Lower leg skin (tissue), 4 donors: ENCODE measurements at places on chromosomes 1 and 21.

DNA sequence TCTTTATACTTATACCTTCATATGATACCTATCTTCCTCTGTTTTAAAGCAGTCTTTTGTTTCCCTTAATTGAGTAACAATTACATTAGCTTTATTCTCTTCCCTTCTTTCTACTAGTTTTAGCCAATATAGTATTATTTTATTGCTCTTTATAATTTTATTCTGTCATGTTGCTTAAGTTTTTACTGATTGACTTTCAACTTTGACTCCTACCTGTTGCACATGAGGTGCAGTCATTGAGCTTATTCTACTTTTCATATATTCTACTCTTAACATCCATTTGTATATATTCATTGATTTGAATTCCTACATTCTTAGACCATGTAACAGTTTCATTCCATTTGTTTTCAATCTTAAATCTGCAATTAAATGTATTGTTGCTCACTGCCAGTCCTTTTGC, 49.2 kb downstream of the AGO3 start:
- no peak for DNase-seq

- no peak for DNase-seq
These were observed 1064.4 kb downstream of the NCAM2 start for GRCh38 chr21:22062472-22063139.

DNA sequence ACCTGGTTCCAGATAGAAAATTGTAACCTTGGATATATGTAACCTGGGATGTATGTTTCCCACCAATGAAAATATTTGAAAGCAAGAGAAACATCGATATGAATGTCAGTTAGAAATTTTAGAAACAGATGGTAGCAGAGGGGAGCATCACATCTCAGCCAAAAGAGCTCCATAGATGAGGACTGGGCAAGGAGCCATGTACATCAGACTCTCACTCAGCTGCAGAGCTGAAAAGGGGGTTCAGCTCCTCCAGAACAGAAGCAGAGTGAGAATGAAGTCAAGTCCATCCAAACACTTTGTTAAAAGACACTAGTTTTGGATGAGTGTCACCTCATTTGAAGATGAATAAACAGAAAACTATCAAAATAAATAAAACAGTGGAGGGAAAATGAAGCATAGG, 202.4 kb downstream of the HMCN1 start:
- no peak for DNase-seq

DNA sequence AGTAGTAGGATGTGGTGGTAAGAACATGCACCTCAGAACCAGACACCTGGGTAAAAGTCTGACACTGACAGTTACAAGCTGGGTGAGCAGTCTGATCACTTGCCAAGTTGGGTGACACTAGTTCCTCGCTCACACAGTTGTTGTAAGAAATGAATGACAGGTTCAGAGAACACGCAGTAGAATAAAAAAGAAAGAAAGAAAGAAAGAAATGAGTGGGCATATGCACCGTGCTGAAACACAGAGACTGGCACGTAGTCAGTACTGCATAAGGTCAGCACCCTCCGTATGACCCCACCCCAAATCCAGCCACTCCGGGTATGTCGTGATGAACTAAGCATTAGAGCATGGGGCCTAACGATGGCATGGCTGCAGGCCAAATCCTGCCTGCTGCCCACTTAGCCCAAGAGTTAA, 90.6 kb downstream of the GLUL start:
- no peak for DNase-seq

GRCh38 chr1:59678493-59679228, 136.1 kb upstream of the HOOK1 start:
- DNase-seq: no peak

GRCh38 chr1:41492341-41492848, 7.9 kb upstream of the EDN2 start:
- DNase-seq: no peak

- DNase-seq: no peak
These were observed 5.0 kb downstream of the GAS5 start for GRCh38 chr1:173862769-173863223.

DNA sequence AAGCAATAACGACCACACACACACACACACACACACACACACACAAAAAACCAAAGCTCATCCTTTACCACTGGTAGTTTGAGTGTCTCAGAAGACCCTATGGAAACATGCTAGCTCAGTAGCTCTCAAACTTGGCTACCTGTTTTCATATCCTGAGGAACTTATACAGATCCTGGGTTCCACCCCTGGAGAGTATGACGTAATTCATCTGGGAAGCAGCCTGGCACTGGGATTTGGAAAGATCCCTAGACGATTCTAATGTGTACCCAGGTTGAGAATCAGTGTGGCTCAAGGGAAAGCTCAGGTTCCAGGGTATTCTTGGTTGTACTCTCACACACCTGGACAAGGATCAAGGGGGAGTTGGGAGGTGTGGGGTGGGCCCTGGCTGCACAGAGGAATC, 85.9 kb downstream of the SELENOF start:
- DNase-seq: no peak

GRCh38 chr1:10727751-10728232, 68.7 kb downstream of the CASZ1 start:
- no peak for DNase-seq

- DNase-seq: no peak
These were observed 1.1 kb downstream of the SPRR1B start for GRCh38 chr1:153032073-153032472.

DNA sequence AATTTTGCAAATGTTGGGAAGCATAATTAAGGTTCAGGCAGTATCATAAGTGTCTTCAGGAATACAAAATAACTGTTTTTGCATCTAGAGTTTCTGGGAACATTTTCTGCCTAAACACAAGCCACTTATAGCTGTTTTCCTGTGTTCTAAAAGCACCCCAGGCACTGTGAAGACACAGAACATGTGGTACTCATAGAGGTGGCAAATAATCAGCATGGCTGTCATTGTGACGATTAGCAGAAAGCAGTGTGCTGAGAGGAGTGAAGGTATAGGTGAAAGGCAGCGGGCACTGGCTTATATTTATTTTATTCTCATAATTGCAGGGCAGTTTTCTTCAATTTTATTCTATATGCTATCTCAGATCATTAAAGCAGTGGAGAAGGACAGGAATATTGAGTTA, 119.6 kb downstream of the LRRC53 start:
- no peak for DNase-seq

GRCh38 chr1:97909266-97909665, 11.6 kb downstream of the DPYD start:
- DNase-seq: no peak

DNA sequence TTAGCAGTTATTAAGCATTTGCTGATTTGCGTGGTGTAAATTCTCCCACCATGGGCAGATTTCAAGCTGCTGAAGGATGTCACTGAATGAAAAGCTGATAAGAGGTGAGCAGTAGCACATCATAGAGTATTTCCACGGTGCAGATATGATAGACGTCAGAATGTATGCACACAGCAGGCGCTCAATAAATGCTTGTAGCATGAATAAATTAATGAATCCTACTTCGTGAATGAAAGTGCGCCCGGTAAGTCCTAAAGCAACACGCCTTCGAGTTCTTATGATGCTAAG, 510 bp upstream of the UBIAD1 start:
- DNase-seq: no peak

- no peak for DNase-seq
These were observed 47.1 kb upstream of the LRRC3 start for GRCh38 chr21:44408226-44408625.

- DNase-seq: no peak
These were observed 48.3 kb downstream of the PGBD5 start for GRCh38 chr1:230377851-230378250.

- DNase-seq: no peak
These were observed 2.7 kb downstream of the AGT start for GRCh38 chr1:230711245-230711644.

- DNase-seq: peak; percentile 77
These were observed 42.5 kb upstream of the TMEM125 start for GRCh38 chr1:43227143-43227764.

DNA sequence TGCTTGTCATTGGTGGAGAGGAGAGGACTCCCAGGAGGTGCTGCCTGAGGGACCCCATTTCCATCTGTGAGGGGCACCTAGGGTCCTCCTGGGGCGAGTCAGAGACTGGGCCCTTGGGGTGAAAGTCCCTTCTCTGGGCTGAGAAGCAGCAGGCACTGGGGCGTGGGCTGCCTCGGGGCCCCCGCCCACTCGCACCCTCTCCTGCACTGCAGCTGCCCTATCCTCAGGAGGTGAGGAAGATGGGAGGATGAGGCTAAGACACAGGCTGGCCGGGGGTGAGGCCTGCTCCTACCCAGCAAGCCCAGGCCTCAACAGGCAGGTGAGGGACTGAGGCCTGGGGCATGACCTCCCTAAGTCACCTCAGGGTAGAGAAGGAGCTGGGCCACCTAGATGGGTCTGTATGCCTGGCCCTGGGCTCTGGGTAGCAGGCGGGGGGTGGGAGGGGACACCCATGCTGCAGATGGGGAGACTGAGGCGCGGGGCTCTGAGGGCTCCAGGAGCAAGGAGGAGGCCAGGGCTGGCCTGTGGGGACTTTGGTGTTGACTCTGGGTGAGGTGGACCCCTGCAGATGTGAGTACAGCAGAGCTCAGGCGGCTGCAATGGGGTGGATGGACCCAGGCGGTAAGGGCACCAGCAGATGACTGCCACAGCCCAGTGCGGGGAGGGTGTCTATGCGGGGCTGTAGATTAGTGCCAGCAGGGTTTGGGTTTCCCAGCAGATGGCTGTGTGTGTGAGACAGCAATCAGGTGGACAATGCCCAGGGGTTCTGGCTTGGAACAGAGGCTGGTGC, 10.4 kb upstream of the ZNF669 start:
- DNase-seq: no peak

DNA sequence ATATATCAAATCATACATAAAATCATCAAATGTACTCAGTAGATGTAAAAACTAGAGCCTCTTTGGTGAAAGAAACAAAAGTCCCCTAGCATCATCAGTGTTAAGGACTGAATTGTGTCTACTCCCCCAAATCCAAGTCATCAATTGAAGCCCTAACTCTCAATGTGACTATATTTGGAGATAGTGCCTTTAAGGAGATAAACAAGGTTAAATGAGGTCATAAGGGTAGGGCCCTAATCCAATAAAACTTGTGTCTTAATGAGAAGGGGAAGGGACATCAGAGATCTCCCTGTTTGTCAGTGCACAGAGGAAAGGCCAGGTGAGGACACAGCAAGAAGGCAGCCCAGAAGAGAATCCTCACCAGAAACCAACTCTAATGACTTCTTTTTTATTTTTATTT, 33.5 kb downstream of the USP24 start:
- DNase-seq: no peak

- DNase-seq: no peak
These were observed 584 bp upstream of the FGR start for GRCh38 chr1:27635396-27636142.

DNA sequence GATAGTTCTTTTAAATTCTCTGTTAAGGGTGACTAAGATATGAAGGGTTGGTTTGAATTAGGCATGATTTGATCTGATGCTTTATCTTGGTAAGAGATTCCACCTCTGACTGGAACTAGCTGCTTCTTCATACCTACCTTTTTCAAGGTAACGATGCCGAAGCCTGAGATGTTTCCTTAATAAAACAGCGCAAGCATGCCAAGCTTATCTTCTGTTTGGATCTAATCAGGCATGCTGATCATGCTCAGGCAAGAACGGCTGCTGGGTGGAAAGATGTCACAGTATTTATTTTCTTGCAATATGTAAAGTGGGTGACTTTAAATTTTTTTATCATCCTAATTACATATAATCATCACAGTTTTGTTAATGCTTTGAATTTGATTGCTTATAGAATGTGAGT, 148.7 kb downstream of the ADGRL2 start:
- no peak for DNase-seq

- DNase-seq: peak; percentile 75
These were observed 145.0 kb upstream of the DUSP10 start for GRCh38 chr1:221886743-221887414.

GRCh38 chr1:152566681-152567080, at the start of gene LCE3E:
Gene LCE3E (minus strand): TSS chr1:152566780. CDS start chr1:152566208, 572 bp downstream.
- no peak for DNase-seq

GRCh38 chr1:245641384-245641783, 486.6 kb downstream of the KIF26B start:
- no peak for DNase-seq

DNA sequence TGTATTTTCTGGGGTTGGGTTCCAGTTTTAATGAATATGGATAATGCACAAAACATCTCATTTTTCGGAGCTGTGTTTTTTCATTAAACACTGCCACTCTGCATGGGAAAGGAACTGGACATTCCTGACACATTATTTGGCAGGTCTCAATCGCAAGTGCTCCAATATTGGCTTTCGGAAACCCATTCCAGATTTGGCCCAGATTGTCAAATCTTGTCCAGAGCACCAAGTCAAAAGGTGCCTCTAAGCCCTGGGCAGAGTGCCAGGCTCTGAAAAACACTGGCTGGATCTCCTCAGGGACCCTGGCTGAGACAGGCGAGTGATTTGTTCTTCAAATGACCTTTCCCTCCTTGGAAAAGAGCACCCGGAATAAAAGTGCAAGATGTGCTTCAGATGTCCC, 68.4 kb upstream of the MRPS6 start:
- peak; percentile 81 for DNase-seq

DNA sequence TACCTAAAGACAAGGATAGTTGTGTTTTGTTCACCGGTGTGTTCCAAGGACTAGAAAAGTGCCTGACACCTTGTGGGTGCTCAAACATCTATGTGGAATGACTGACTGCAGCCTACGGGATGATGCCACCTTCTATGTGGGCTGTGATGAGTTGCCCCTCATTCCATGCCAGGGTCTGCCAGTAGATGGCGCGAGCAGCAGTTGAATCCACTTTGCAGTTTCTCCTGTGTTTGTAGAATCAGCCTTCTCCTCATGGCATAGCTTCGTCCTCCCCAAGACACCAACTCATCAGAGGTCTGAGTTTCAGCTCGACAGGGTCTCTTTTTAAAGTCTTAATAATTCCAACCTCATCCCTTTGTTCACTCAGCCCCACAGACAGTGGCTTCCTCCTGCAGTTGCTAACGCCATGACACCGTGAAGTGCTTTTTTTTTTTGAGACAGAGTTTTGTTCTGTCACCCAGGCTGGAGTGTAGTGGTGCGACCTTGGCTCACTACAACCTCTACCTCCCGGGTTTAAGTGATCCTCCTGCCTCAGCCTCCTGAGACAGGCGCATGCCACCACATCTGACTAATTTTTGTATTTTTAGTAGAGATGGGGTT, 133.7 kb downstream of the CAPN8 start:
- DNase-seq: no peak

DNA sequence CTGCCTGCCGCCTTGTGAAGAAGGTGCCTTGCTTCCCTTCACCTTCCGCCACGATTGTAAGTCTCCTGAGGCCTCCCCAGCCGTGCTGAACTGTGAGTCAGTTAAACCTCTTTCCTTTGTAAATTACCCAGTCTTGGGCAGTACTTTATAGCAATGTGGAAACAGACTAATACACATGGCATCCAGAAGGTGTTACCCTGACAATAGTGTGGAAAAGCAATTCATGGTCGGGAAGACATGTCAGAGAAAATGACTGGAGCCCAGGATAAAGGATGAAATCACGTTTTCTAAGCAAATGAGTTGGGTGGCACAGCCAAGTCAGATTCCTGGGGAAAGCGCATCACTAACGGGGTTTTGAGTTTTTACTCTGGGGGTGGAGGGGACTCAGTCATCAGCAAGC, 76.4 kb downstream of the HLCS start:
- no peak for DNase-seq
